Fibroblast of skin of left biceps (primary cell): ENCODE measurements at places on chromosomes 11 and 22.
A peak's percentile ranks its signal among the peaks of the same experiment; 100 is the strongest.

DNA sequence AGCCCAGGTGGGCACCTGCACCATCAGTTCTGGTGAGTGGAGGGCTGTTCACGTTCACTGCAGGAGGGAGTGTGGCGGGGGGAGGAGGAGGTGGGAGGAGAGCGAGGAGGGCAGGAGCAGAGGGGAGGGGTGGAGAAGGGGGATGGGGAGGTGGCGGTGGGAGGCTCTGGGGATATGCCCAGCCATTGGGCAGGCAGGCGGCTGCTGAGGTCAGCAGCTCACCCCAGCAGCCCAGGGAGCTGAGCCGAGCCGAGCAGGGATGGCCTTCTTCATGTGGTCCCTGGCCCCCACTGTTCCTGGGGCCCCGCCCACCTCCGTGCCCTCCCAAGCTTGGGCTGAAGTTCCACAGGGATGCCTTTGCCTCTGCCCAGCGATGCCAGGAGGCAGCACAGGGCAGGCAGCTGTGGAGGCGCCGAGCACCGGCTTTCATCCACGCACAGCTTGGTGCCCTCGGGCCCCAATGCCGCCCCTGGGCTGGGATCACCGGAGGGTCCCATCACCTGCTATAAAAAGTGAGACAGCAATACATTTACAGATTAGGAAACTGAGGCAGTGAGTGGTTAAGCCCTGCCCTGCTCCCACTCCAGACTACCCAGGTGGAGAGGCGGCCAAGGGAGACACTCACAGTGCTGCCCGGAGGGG, 21.6 kb downstream of the RTN4R start:
- no peak for DNase-seq

- peak; percentile 94 for DNase-seq
Observed at GRCh38 chr11:12232817-12233601, 122.6 kb downstream of the MICAL2 start.

- no peak for DNase-seq
Observed at GRCh38 chr22:50529897-50530579, at the start of gene TYMP. TSS of gene TYMP (minus strand) at chr22:50530012. CDS start at chr22:50529709, 303 bp downstream.

DNA sequence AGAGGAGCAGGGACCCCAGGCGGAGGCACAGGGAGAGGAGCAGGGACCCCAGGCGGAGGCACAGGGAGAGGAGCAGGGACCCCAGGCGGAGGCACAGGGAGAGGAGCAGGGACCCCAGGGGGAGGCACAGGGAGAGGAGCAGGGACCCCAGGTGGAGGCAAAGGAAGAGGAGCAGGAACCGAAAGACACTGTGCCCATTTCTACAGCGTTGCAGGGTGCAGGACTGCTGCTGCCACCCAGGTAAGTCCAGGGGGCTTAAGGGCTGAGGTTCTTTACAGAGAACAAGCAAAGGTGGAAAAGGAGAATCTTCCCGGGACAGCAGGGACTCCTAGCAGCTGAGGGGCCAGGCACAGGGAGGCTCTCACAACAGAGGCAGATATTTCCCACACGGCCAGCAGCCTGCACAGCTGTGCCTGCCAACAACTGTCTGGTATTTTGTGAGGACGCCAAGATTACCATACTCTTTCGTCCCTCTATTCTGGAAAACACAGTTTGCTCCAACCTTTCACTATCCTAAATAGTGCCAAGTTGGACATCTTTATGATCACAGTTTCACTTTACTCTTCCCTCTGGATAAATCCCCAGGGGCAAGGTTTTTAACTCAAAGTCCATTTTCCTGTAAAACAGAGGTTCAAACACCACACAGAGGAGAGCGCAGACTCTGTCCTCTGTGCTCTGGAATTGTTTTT, 39.4 kb downstream of the SHANK2 start:
- DNase-seq = no peak

- DNase-seq = no peak
Observed at GRCh38 chr11:133840479-133840941, 4.8 kb downstream of the SPATA19 start.

GRCh38 chr11:61718621-61719302, 33.7 kb upstream of the MYRF start:
- peak; percentile 41 for DNase-seq

GRCh38 chr11:107988397-107989158, 20.1 kb upstream of the CUL5 start:
- DNase-seq = no peak

GRCh38 chr22:29621761-29622526, 18.5 kb downstream of the NF2 start:
- peak; percentile 93 for DNase-seq

GRCh38 chr22:43796567-43796966, 15.5 kb downstream of the EFCAB6 start:
- DNase-seq = peak; percentile 18

- DNase-seq = no peak
Observed at GRCh38 chr11:88521799-88522201, 184.3 kb upstream of the CTSC start.

DNA sequence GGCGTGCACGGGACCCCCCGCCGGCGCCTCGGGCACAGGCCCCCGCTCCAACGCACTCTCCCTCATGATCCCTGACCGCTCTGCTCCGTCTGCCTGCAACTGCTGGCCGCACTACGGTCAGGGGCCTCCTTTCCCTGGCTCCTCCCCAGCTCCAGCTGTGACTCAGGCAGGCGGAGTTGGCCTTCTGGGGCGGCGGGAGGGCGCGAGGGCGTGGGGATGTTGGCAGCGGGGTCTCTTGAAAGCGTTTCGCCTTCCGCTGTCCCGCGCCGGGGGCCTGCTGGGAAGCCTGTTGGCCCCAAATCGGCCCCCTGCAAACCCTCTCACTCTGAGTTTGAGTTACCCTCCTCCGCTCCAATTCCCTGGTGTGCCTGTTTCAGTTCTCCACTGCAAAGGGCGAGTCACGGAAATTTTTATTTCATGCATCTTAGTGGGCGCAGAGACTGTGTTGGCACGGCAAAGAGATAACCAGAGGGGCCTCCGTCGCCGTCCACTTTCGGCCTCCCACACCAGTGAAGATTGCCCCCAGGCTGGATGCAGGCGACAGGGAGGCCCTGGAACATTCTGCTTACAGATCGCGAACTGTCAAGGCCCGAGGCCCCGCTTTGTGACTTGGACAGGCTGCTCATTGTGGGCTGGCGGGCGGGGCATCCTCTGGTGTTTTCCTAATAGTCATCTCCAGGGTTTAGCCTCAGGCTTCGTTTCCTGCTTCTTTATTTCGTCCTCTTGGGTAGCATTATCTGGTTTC, at the start of gene CAVIN3:
CAVIN3 (minus strand) TSS at position 91 of the 745 bp plus-strand sequence; CDS start at position 66, 25 bp downstream.
- no peak for DNase-seq

DNA sequence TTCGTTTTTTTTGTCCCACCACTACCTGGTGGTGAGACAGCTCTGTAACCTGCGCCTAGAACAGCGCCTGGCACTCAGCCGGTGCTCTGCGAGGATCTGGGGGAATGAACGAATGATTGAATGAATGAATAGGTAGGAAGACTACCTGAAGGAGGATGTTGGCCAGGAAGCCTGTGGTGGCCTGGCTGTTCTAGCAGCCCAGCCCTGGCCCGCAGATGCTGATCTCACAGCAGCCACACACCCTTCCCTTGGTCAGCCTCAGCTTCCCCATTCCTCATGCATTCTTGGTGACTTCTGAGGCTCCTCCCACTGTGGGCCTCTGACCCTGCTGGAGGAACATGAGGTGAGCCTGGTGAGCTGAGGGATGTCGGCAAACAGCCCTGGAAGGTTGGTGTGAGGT, 3.7 kb downstream of the TRPM5 start:
- no peak for DNase-seq

DNA sequence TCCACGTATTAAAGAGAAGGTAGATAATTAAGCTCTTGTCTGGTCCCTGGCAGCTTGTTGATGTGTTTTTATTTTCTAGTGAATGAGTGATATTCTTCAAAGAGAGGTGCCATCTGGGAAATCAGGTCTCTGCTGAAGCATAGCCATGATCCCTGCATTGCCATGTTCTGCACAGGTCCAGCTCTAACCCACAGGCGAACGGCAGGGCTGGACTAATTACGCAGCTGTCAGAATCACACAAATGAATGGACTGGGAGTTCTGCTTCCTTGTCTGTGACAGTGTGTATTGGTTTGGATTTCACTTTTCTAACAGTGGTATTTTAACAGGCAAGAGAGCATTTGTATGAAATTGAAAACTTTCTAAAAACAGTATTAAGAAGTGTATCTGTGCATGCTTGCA, 235.6 kb downstream of the FAT3 start:
- no peak for DNase-seq

GRCh38 chr11:15640318-15640717, 525.6 kb downstream of the INSC start:
- DNase-seq = no peak

DNA sequence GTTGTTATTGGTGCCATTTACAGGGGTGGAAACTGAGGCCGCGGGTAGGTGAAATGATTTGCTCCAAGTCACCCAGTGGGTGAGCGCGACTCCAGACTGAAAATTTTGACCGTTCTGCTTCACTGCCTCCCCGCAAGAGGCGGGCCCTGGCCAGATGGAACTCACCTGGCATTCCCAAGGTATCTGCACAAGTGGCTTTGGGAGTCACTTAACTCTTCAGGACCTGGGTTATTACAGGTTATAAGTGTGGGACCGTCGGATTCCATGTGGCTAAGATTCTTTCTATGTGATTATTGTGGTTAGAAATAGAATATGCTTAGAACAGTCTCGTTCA, 598 bp downstream of the CABIN1 start:
- no peak for DNase-seq

GRCh38 chr11:31921081-31921480, 110.0 kb upstream of the PAX6 start:
- DNase-seq = peak; percentile 14

GRCh38 chr11:116698080-116698479, 74.7 kb downstream of the BUD13 start:
- DNase-seq = no peak

DNA sequence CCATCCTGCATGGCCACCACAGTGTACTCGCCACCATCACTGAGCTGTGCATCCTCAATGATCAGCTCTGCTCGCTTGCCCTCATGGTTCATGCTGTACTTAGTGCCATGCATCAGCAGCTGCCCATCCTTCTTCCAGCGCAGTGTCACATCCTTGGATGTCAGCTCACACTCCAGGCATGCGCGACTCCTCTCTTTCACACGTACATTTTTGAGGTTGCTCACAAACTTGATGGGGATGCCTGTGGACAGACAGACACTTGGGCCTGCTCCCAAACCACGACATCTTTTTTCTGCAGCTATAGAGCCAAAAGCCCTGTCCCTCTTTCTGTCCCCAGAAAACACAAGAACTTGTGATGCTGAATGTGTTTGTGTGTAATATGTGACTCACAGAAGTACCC, 10.5 kb downstream of the IGSF22 start:
- no peak for DNase-seq

GRCh38 chr22:24893341-24894070, 53.0 kb downstream of the LHFPL7 start:
- DNase-seq = no peak

GRCh38 chr11:125233736-125234275, 69.3 kb downstream of the PKNOX2 start:
- no peak for DNase-seq

GRCh38 chr11:82995235-82995634, 76.5 kb downstream of the RAB30 start:
- DNase-seq = no peak

- DNase-seq = no peak
Observed at GRCh38 chr11:2522631-2523255, 77.9 kb downstream of the KCNQ1 start.

- no peak for DNase-seq
Observed at GRCh38 chr11:62682518-62682917, 3.6 kb upstream of the UBXN1 start.

GRCh38 chr11:12019337-12019736, 10.9 kb upstream of the DKK3 start:
- no peak for DNase-seq

- DNase-seq = no peak
Observed at GRCh38 chr11:16191868-16192240, 164.5 kb downstream of the SOX6 start.

DNA sequence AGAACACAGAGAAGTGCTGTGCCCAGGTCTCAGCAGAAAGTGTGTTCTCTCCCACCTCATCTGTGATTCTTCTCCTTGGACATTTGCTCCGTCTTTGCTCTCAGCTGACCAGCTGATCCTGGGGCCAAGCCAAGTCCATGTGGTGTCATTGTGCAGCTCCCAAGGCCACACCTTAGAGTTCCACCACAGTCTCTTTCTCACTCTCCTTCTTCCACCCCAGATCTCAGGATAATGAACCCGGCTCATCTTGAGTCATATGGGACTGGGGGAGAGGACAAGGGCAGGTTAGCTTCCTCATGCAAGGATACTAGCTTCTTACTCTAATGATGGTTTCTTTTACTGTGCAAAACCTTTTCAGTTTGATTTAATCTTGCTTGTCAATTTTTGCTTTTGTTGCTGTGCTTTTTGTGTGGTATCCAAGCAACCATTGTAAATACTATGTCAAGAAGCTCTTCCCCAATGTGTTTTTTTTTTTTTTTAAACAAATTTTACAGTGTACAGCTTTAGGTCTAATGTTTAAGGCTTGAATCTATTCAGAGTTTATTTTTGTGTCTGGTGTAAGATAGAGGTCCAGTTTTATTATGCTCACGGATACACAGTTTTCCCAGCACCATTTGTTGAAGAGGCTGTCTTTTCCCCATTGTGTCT, 75.0 kb upstream of the OR4B1 start:
- no peak for DNase-seq

GRCh38 chr11:36718451-36718850, 120.4 kb upstream of the RAG2 start:
- no peak for DNase-seq

- no peak for DNase-seq
Observed at GRCh38 chr11:115060840-115061239, 382.5 kb downstream of the NXPE2 start.

DNA sequence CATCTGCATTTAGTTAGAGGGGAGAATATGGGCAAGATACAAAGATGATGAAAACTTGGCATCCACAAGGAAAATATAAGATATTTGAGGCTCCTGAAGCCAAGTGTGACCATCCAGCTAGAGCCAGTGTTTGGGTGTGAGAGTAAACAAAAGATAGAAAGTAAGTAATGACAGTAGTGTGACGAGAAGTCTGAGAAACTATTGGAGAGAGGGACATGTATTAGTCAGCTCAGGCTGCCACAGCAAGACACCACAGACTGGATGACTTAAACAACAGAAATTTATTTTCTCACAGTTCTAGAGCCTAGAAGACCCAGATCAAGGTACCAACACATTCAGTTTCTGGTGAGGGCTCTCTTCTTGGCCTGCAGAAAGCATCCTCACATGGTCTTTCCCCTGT, 6.4 kb upstream of the CCKBR start:
- no peak for DNase-seq

GRCh38 chr11:63551889-63552266, 11.3 kb downstream of the PLAAT2 start:
- DNase-seq = no peak

GRCh38 chr11:16613262-16613511, 125.3 kb upstream of the C11orf58 start:
- DNase-seq = no peak

DNA sequence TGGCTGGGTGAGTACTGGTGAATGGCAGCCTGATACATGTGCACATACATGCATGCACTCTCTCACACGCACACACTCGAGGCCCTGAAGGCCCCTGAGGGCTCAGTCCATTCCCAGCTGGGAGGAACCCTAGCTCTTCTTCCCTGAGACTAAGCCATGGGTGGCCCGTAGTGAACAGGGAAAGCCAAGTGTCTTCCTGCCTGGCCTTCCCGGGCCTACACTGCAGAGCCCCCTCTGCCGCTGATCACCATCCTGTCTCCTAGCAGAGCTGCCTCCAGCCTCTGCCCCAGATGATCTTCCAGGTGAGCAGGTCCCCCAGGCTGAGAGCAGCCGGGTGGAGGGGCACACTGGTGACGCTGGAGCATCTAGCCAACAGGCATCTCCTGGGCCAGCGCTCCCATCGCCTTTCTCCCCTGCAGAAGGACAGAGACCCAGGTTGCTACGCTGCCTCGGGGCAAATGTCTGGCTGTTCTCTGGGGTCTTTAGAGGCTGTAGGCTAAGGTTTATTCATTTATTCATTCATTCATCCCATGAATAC, 57.3 kb downstream of the CD82 start:
- DNase-seq = no peak
